Anterior cingulate cortex (tissue), 58 donors: ENCODE measurements at places on chromosomes 11 and 22.

GRCh38 chr11:126394036-126394435 is 38.5 kb downstream of the ST3GAL4 start:
- DNase-seq, result no peak

GRCh38 chr11:121367001-121367843 is 74.7 kb downstream of the SC5D start:
- DNase-seq, result no peak

DNA sequence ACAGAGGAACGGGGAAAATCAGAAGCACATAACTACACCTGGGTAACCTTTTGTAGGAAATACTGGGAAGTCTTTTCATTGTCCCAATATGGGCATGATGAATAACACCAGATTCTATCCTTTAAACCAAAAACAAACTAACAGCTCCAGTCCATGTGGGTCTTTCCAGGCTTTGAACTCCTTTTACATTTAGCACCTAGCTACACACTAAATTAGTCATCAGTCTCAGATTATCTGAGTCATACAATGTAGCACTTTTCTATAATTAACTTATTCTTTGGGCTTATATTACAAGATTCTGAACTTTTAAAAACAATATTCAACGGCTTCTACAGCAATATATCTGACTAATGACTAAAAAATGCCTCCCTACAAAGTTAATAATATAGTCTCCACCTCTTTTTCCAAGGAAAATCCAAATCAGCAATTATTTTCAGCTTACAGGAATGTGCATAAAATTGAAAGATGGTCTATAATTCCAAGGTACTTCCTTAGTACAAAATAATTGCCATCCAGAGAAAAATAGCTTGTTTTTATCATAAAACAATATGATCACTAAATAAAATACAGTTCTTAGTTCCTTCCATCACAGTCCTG is 26.3 kb downstream of the STK33 start:
- no peak for DNase-seq

- no peak for DNase-seq
Measured at GRCh38 chr11:66011785-66012303, at the start of gene CST6. Gene CST6, plus strand, starts transcription at chr11:66012008. Its CDS starts 37 bp downstream, at chr11:66012045.

- DNase-seq, result no peak
Measured at GRCh38 chr22:22428222-22429098, 80.1 kb downstream of the ZNF280B start.

- DNase-seq, result no peak
Measured at GRCh38 chr22:27358096-27358870, 443.3 kb downstream of the MN1 start.

DNA sequence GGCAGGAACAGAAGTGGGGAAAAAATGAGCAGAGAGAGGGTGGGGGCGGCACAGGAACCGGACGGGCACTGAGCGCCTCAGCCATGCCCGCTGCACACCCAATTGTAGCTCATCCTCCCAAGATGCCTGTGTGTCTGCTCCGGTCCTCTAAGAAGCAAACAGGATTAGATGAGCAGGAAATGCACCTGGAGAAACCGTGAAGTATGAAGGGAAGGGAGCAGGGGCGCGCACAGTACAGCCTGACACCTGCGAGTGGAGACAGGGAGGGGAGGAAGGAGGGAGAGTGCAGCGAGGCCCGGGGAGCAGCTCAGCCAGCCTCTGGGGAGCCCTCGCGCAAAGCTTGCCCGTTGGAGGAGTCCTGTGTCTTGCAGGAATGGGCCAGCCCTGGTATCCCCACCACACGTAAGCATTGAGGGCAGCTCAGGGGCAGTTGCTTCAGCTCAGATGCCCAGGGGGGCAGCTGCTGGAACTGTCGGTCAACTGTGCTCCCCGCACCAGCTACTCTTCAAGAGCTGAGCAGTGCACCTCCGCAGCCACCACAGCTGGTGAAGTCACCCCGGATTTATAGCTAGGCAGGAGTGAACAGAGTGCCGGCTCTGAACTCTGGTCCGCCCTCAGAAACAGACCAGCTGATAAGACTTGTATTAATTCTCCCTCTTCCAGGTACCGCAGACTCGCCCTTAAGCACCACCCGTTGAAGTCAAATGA is 7.0 kb downstream of the DNAJB13 start:
- DNase-seq, result no peak

DNA sequence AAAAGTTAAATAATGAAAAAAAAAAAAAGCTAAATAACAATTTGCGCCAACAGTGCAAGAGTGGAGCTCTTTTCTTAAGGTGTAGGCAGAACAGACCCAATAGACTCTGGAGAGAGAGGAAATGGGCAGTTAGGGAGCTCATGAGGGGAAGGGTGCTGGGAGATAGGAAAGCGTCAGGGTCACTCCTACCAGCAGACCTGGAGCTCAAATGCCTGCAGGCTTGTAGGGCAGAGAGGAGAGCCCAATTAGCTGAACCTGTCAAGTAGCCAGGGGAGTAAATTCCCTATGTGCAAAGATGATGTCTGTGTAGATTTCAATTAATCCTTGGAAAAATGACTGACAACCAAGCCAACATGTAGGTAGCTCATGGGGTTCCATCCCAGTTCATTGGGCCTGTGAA is 73.0 kb downstream of the RAB30 start:
- DNase-seq, result no peak

- no peak for DNase-seq
Measured at GRCh38 chr11:134581121-134581626, 169.1 kb upstream of the B3GAT1 start.

- DNase-seq, result no peak
Measured at GRCh38 chr22:49331223-49331815, 496.4 kb downstream of the BRD1 start.

GRCh38 chr11:123235117-123235655 is 40.1 kb upstream of the CLMP start:
- DNase-seq, result no peak

GRCh38 chr11:41116970-41117369 is 342.5 kb downstream of the LRRC4C start:
- DNase-seq, result no peak

GRCh38 chr22:19210188-19210587 is 31.7 kb upstream of the SLC25A1 start:
- no peak for DNase-seq

GRCh38 chr11:32099516-32099915 is 8.6 kb downstream of the RCN1 start:
- no peak for DNase-seq

- no peak for DNase-seq
Measured at GRCh38 chr11:37755521-37755920, 1157.5 kb upstream of the RAG2 start.

- no peak for DNase-seq
Measured at GRCh38 chr11:93821617-93822016, 28.8 kb downstream of the VSTM5 start.

DNA sequence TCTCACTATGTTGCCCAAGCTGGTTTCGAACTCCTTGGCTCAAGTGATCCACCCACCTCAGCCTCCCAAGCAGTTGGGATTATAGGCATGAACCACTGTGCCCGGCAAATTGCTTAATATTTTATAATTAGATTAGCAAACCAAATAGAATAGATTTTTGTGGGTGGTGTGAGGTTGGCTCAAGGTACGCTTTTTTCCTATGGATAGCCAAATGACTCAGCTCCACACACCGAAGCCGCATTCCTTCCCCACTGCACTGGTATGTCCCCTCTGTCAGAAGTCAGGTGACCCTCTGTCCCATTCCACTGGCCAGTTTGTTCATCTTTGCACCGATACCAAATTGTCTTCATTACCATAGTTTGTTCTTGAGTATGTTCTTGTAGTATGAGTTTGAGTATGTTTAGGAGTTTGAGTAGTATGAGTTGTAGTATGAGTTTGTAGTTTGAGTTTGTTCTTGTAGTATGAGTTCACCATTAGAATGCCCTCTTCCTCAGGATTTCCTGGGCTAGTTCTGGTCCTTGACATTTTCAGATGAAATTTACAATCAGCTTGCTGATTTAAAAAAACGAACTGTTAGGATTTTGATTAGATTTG is 19.4 kb downstream of the SUSD2 start:
- DNase-seq, result no peak

GRCh38 chr11:71582309-71582895 is at the start of gene KRTAP5-11:
Gene KRTAP5-11, minus strand, starts transcription at chr11:71582875. Its CDS starts 38 bp downstream, at chr11:71582837.
- no peak for DNase-seq

DNA sequence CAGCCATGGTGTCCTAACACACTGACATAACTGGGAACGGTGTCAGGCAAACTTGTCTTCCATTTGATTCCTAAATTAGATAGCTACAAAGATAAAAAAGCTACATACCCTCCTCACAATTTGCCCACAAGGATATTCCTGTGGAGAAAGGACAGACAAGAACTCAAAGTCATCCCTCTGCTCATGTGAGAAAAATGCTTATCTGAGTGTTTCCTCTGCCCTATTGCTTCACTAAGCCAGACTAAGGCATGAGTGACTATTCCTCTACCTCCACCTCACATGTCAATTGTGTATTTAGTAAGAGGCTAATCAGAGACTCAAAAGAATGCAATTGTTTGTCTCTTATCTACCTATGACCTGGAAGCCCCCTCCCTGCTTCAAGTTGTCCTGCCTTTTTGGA is 247.7 kb downstream of the DDX10 start:
- DNase-seq, result no peak

DNA sequence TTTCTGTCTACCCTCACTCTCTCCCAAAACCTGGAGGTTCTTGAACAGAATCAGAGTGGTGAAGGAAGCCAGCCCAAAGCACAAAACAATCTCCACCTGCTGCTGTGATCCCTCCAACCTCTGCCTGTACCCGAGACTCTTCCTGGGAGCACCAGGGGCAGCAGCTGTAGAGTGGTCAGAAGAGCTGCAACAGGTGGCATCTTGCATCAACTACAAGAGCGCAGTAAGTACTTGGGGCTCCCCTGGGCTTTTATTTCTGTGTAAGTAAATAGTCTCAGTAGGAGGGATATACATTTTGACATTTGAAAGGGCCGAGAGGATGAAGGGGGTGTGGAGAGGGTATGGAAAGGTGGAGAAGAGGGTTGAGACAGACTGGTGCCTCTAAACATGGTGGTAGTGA is 8.3 kb upstream of the UBQLNL start:
- no peak for DNase-seq

- no peak for DNase-seq
Measured at GRCh38 chr11:21321072-21321471, 651.7 kb downstream of the NELL1 start.

DNA sequence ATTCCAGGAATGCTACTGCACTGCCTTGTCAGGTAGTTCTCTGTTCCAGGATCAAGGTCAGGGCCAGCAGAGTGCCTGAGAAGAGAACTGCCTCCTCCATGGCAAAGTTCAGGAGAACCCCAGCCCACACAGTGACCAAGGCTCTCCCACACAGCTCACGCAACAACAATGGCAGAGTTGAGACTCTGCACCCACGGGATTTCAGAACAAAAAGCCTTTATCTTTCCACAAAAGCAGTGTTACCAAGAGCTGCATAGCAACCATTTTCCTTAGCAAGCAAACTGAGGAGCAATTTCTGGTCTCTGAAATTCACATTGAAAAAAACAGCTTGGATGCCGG is 11.1 kb downstream of the PLAAT3 start:
- DNase-seq, result peak; percentile 86

DNA sequence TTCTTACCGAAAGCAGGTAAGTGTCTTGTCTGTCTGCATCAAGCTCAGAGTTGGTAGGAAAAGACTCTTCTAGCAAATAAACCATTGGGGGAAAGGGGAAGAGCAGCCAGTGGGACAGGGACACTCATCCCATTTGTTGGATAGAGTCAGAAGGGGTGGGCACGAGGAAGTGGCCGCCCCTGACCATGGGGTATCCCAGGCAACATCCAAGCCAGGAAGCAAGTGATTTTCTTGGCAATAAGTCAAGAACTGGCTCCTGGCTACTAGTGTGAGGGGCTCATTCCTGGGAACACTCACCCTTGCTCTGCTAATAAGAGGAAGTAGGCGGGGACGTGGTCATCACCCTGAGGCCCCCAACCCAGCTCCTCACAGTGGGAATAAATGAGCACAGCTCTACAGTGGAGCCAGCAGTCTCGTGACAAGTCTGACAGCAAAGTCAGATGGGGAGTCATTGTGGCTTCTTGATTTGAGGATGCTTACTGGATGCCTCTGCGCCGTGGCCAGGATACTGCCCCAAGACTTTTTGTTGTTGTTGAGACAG is 6.7 kb downstream of the SLC25A18 start:
- DNase-seq, result peak; percentile 23

DNA sequence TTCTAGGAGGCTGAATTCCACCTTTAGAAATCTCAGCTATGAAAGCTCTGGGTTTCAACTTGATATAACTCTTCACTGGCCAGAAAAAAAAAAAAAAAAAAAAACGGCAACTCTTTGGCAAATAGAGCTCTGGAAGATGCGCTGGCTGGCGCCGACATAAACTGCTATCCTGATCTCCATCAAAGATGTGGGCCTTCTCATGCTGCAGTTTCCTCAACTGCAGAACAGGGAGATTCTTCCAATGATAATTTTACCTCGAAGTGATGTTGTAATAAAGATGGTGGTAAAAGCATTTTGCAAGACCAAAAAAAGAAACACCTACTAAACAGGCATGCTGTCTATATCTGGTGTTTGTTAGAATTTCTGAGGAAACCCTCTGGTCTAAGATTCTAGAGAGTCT is 20.3 kb downstream of the FLI1 start:
- DNase-seq, result no peak

GRCh38 chr11:6237761-6238302 is 1.1 kb upstream of the CNGA4 start:
- no peak for DNase-seq

- DNase-seq, result no peak
Measured at GRCh38 chr11:75536786-75537641, 11.3 kb upstream of the GDPD5 start.

- no peak for DNase-seq
Measured at GRCh38 chr22:26043031-26043430, 126.2 kb upstream of the SEZ6L start.

DNA sequence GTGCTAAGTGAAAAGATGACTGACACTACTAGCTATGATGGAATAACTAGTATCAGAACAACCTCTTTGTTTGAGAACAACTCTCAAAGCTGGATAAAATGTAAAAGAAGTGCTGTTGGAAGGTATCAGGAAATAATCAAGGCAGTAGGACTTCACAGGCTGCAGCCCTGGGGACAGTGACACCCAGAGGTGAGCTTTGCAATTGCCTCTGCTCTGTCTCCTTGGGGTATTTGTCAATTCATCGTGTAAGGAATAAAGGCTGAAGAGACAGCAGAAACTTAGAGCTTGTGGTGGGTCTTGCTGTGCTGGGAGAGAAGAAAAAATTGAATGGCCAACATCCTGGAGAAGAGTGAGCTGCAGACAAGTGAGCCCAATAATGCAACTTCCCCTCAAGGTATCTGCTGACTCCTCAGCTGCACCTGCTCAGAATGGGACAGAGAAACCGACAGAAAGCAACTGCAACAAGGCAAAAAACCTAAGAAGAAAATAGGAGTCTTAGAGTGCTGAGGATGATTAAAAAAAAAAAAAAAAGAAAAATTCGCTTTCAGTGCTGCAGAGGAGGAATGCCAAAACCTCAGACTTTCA is 141.1 kb downstream of the RCN1 start:
- DNase-seq, result no peak
